ENCODE measurements at places on chromosomes 1 and 21.

DNA sequence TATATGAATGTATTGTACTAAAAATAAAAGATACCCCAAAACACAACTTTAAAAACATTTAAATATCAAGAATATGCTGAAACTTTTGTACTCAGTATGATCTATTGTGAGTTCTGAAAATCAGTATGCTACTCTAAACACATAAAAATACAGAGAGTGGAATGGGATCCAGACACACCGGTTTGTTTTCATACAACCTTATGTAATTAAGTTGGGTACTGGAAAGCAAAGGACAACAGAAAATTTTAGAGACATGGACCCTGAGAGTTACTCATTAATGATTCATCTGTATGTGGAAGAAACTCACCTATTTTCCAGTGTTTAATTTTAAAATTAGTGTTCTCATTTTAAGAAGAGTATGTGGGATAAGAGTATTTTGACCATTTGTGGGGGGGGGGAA is 927 bp upstream of the CFHR3 start:
- DNase-seq: no peak

DNA sequence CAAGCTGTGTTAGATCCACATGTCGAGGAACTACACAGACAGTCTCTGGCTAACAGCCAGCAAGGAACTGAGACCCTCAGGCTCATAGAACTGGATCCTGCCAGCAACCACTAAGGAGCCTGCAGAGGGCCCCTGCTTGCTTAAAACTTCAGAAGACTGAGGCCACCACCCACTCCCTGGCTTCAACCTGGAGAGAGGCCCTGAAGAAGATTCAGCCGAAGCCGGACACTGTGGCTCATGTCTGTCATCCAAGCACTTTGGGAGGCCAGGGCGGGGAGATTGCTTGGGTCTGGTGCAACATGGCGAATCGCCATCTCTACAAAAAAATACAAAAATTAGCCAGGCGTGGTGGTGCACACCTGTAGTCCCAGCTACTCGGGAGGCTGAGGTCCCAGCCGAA is 92.6 kb upstream of the TMPRSS2 start:
- no peak for DNase-seq

DNA sequence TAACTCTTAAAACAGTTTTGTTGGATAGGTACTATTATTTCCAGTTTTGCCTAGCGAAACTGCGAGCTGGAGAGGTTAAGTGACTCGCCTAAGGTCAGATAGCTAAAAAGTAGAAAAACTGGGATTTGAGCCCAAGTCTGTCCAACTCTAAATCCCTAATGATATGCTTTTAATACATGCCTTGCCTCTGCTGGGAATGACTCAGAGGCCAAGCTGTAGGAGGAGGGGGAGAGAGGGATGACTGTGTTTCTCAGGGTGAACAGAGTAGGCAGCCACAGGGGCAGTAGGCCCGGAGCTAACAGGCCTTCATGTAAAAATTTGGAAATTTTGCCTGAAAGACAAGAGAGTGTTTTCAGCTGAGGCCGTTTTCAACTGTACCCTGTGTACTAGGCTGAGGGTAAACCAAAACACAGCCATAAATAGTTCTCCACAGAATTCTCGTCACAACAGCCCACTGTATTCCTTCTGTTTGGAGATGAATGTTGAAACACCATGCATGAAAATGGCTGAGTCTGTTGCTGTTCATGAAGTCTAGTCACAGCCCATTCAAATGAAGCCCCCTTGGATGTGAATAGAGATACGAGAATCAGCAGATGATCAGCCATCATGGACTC is 107.5 kb upstream of the HOOK1 start:
- DNase-seq: no peak

DNA sequence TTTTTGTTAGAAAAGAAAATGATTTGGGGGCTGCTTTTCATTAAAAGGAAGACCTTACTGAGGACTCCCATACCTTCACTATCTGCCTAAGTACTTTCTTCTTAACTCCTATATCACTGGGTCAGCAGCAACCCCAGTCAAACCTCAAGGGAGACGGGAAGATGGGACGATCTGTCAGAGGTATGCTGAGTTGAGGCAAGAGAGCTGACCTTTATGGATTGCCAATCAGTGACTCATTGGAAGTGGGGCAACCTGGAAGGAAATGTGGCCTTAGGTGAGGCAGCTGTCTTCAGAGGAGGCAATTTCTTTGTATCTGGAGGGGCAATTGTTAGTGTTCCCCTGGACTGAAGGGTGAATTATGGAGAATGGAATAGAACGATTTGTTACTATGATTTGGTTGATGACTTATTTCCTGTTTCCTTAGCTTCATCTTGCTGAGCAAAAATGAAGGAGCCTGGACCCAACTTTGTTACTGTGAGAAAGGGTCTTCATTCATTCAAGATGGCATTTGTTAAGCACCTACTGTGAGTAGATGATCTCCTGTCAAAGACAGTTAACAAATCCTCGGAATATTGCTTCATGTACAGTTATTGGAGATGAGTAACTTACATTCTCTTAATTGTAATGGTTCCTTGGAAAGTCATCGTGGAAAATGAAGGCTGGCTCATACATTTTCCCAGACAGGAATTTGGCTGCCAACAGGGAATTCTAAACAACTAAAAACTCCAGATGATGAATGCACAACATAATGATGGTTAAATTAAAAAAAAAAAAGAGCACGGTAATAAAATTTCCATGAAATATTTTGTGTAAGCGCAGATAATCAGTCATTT is 134.7 kb upstream of the KCNJ15 start:
- DNase-seq: no peak

DNA sequence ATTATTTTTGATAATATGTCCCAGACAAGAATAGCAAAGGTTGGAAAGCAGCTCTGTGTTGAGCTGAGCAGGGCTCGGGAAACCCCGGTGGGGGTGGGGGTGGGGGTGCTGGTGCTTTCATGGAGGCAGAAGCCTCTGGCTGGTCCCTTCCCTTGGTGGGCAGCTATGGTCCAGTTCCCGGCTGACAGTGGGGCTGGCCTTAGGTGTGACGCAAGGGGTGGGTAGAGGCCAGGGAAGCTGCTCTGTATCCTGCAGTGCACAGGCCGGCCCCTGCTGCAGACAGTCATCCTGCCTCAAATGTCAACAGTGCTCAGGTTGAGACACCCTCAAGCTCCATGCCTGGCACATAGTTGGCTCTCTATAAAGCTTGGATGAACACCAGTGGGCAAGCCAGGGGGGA is 8.9 kb downstream of the ACTL8 start:
- no peak for DNase-seq
